Lower lobe of right lung (tissue), 2 donors: ENCODE measurements at places on chromosomes 13 and 19. TPM values are rescaled to one million over a fixed set of nuclear protein-coding genes. Genes with fewer than 3 reads are reported as not detected.

- DNase-seq = no peak
Observed at GRCh38 chr19:38830039-38830733, 1.4 kb downstream of the ECH1 start.

Gene ZNF578
- 1.5 TPM for total RNA-seq

Gene TNFRSF19
- total RNA-seq = 21.1 TPM

Gene SIAH3
- 0.06 TPM for total RNA-seq

Gene SMIM44
- total RNA-seq = not detected

- no peak for DNase-seq
Observed at GRCh38 chr19:18898607-18899408, 2.9 kb upstream of the CERS1 start.

GRCh38 chr13:67200183-67200582 is 30.0 kb downstream of the PCDH9 start:
- no peak for DNase-seq

- no peak for DNase-seq
Observed at GRCh38 chr19:21084343-21084742, 2.3 kb downstream of the ZNF714 start.

- DNase-seq = no peak
Observed at GRCh38 chr13:31214435-31214834, 14.7 kb downstream of the B3GLCT start.

Gene SIX5
- 16.8 TPM for total RNA-seq

DNA sequence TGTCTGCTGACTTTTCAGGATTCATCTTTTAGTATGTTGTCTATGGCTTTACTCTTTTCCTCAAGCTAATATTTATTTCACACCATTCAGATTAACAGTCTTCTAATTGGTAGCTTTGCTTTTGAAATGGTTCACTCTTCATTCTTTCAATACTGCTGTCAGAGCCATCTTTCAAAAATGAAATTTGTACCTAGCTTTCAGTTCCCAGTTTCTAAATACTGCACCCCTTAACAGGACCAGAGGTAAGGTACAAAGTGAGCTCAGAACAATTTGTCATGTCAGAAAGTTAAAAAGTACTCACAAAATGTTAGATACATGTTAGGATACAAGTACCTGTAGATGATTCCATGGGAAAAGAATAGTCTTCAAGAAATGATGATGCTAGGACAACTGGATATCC is 83.0 kb downstream of the FNDC3A start:
- no peak for DNase-seq

Gene GGN
- total RNA-seq = 0.59 TPM

- no peak for DNase-seq
Observed at GRCh38 chr13:77545626-77546412, 10.3 kb downstream of the SCEL start.

DNA sequence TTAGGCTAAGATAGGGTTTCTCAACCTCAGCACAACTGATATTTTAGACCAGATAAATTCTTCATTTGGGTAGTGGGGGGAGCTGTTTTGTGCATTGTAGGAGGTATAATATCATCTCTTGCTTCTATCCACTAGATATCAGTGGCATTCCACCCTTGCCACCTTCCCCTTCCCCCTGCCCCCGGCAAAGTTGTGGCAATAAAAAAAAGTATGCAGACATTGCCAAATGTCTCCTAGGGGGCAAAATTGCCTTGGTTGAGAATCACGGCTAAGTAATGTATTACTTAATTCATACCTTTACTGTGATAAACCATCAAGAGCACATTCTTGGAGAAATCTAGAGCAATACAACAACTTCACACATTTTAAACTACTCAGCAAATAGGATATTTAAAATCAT is 51.4 kb downstream of the UBL3 start:
- DNase-seq = no peak

Gene NLRP5
- total RNA-seq = not detected

DNA sequence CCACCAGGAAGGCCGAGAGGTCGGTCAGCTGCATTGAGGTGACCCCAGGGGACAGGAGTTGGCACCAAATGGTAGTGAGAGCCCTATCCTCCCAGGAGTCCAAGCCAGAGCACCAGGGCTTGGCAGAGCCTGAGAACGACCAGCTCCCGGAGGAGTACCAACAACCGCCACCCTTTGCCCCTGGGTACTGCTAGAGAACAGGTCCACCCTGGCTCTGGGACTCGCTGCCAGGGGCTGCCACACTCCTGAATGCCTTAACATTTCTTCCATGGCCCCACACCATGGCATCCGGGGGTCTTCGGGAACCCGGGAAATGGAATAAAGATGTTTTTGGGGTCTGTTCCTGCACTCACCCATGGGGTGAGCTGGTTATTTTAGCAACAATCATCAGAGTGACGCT is 14.1 kb downstream of the HSH2D start:
- DNase-seq = no peak

GRCh38 chr13:29474991-29475390 is 120.5 kb downstream of the SLC7A1 start:
- no peak for DNase-seq

Gene MEDAG
- total RNA-seq = 7.2 TPM

GRCh38 chr13:91776611-91777193 is 378.3 kb downstream of the GPC5 start:
- DNase-seq = no peak

DNA sequence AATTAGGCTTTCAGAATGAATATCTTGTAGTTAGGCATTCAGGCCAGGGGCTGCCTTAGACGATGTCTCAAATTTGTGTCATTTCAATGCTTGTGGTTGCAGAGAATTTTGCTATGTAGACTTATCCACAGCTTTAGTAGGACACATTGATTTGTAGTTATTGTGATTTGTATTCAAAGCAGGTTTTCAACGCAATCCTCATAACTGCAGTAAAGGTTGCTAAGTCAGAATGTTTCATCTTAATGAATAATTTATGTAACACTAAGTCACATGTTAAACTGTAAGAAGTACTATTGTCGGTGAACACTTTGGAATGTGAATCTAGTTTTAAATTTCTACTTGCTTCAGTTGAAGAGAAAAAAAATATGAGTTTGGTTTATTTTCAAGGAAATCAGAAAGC is 1117.2 kb upstream of the SPRY2 start:
- no peak for DNase-seq

DNA sequence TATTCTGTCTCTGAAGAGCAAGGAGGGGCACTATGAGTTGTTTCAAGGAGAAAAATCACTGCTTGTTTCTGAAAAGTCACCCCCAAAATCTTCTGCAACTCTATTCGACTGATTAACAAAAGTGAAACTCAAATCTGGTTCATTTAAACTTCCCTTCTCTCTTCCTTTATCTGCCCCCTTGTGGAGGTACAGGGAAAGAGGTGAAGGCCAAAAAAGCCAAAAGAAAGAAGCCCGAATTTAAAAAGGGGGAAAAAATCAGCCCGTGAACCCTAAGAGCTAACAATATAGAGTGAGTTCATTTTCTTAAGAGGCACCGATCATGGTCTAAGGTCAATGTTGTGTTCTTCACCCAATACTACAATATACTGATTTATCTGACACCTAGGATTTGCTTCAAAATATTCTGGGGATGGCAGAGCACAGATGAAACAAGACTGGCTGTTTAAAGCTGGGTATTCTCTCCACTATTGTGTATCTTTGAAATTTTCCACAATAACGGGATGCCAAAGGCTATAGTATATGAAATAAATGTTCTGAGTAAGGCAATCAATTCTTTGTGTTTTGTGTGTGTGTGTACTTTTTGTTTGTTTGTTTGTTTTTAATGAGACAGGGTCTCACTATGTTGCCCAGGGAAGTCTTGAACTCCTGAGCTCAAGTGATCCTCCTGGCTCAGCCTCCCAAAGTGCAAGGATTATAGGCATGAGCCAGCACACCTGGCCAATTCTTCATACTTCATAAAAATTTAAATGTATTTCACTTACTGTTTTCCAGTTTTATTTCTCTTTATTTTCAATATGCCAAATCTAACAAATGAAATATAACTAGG is 55.0 kb upstream of the EEF1AKMT1 start:
- DNase-seq = no peak

GRCh38 chr13:25179832-25180774 is 8.0 kb upstream of the AMER2 start:
- DNase-seq = no peak

Gene BRSK1
- total RNA-seq = 1.0 TPM

- DNase-seq = no peak
Observed at GRCh38 chr13:84279166-84279565, 396.9 kb upstream of the SLITRK1 start.

Gene SLITRK5
- 0.24 TPM for total RNA-seq

DNA sequence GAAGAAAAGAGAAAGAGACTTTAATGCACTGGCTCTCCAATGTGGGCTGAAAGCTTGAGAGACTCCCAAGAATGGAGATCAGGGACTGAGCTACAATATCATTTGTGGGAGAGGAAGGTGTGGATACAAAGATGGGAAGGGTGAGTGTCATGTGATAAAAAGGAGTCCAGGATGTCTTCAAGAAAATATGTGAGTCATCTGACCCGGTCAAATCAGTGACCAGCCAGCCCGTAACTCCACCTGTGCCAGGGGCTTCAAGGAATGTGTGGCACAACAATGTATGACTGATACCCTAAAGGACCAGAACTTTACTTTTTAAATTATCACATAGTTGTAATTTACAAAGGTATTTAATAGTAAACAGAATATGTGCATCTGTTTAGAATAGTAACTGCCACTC is 97.2 kb downstream of the DOCK9 start:
- no peak for DNase-seq

DNA sequence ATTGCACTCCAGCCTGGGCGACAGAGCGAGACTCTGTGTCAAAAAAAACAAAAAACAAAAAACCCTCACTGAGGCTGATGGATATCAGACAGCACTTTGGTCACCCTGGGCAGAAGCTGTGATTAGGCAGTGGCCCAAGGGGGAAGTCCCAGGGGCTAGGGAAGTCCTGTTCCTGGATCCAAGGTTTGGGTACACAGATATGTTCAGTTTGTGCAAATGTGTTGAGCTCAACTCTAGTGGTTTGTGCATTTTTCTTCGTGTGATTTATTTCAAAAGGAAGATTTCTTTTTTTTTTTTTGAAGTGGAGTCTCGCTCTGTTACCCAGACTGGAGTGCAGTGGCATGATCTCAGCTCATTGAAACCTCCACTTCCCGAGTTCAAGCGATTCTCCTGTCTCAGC is 12.3 kb downstream of the MEF2B start:
- DNase-seq = no peak
